Kidney glomerular epithelial cell (primary cell): ENCODE measurements at places on chromosomes 7 and 10.

GRCh38 chr10:61454541-61454940, 1.4 kb upstream of the TMEM26 start:
- DNase-seq, result no peak

DNA sequence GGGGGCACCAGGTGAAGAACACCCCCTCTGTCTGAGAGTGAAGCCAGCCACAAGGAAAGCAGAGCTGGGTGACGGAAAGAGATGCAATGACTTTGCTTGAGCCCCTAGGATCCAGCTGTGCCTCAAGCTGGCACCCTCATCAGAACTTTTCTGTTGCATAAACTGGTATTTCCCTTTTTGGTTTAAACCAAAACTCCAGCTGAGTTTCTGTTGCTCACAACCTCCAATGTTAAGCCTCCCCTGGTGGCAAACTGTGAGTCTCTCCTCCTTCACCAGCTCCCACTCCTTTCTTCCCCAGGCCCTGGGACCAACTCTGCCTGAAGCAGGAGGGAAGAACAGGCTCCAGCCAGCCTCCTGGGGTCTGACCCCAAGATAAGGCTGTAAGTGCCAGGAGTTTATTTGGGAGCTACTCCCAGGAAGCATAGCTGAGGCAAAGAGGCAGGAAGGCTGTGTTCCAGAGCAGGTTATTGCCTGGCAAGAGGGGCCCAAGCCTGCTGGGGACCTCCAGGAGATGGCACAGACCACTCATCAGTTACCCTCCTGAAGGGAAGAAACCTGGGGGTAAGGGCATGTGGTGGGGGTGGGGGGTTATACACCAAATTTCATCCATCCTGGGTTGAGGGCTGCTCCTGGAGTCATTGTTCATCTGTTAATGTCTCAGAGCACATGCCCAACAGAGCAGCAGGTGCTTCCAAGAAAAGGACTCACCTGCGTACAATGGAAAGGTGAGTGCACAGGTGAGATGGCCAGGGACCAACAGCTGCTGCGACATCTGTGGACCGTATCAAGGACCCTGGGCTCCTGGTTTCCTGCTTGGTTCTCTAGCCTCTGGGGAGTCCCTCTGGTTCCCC, 73.3 kb upstream of the NANOS1 start:
- no peak for DNase-seq

DNA sequence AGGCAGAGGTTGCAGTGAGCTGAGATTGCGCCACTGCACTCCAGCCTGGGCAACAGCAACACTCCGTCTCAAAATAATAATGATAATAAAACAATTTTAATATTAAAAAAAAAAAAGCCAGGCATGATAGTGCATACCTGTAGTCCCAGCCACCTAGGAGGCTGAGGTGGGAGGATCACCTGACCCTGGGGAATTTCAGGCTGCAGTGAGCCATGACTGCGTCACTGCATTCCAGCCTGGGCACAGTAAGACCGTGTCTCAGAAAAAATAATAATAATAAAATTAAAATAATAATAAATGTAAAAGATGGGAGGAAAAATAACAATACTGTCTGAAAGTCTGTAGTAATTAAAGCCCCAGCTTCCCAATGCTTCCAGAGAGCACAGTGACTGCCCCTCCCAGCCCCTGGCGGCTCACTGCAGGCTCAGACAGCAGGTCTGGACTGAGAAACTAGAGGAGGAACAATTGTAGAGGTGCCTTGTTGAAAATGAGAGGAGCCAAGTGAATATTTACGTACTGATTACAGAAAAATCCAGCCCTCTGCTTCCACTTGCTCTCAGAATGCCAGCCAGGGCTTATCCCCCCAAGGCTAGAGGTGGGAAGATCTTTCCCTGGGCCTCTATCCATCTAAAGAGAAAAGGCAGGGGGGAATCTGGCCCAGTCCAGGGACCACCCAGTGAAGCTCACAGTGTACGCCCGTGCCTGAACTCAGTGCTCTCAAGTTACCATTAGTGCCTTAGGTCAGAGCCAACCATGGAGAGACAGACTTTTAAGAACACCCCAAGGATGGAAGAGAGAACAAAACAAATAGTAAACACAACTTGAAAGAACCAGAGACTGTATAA, 112.8 kb downstream of the PARD3 start:
- DNase-seq, result peak; percentile 62

DNA sequence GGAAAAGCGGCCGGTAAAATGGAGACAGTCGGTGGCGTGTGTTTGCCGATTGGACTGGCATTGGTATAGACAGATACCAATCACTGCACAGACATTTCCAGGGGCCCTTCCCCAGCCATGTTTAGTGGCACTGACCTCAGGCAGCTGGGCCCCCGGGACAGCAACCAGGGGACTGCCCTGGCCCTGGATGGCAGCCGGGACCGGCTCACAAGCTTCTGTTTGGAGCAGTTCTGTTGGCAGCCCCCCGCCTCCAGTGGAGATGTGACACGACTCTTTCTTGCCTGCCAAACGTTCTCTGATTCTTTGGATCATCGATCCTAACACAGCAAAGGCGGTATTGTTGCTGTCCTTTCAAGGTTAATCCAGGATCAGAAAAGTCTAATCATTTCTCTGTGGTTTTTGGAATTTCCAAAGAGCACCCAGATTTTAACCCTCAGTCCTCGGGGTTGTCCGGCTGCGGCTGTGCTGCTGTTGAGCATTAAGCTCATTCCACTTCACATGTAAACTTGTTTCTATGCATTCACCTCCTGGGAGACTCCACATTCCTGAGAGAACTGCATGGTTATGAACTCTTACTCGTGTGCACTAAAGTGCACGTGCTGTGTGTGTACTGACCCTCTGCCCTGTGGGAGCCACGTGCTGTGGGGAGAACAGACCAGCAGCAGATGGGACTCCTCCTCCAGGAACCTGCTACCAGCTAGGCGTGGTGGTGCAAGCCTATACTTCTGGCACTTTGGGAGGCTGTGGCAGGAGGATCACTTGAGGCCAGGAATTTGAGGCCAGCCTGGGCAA, 46.0 kb downstream of the FOXK1 start:
- no peak for DNase-seq

DNA sequence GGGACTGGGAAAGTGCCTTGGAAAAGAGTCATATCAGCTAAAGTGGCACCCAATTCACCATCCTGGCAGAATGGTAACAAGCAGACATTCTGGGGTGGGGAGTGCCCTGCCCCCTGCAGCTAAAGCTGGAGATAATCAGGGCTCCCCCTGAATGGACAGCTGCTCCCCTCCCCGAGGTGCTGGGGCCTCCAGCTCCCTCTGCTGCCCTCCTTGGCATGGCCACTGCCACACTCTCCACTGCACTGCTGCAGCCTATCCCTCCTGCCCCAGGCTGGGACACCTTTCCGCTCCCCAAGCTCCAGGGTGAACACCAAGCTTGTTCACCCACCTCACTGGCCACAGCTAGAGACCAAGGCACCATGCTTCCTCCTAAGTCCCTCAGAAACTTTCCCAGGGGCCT, 9.8 kb upstream of the PARD3 start:
- no peak for DNase-seq

DNA sequence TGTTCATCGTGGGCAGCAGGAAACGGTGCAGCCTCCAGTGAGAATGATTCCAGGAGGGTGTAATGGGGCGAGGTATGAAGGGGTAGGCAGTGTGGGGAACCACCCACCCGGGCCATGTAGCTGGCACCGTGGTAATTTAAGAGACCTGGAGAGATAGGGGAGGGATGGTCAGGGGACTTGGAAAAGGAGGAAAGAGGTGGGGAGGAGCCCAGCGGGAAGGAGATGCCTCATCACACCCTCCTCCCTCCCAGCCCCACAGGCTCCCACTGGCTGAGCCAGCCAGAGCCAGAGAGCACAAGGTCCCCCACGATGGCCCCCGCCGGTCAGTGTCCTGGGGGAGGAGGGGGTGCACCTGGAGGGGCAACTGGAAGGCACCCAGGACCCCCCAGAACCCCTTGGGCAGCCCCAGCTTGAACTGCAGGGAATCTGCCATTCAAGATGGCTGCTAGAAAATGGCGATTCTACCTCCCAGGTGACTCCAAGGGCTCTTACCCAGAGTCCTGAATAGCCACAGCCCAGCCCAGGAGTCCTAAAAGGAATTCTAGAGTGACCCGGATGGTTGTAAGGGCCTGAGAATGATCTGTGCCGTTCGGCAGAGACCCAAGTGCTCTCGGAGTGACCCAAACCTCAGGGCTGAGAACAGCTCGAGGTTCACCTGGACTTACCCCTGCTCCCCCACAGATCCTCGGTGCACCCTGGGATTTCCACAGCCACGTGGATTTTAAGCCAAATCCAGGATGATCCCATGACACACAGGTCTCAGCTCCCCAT, 28.8 kb downstream of the CALML3 start:
- no peak for DNase-seq

- DNase-seq, result no peak
Measured at GRCh38 chr10:33660329-33660728, 325.9 kb upstream of the NRP1 start.

DNA sequence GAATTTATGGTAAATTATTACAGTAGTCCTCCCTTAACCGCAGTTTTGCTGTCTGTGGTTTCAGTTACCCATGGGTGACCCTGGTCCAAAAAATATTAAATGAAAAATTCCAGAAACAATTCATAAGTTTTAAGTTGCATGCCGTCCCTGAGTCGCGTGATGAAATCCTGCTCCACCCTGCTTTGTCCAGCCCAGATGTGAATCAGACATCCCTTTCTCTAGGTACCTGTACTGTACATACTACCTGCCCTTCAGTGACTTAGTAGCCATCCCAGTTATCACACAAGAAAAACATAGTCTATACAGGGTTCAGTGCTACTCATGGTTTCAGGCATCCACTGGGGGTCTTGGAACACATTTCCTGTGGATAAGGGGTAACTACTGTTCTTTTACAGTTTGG, 20.5 kb upstream of the RHEB start:
- DNase-seq, result no peak

GRCh38 chr7:148587076-148587475, 3.5 kb upstream of the C7orf33 start:
- DNase-seq, result no peak

GRCh38 chr10:61900829-61901792, at the start of gene ARID5B:
Gene ARID5B (plus strand): TSS chr10:61901699. CDS start chr10:61901710, 11 bp downstream.
- peak; percentile 70 for DNase-seq

DNA sequence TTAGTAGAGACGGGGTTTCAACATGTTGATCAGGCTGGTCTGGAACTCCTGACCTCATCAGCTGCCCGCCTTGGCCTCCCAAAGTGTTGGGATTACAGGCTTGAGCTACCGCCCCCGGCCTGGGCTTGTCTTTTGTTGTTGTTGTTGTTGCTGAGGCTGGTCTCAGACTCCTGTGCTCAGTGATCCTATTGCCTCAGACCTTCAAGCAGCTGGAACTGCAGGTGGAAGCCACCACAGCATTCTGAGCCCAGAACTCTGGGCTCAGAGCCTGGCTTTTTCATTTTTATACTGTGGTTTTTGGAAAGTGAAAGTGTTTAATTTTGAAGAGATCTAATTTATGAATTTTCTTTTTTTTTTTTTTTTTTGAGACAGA, 16.2 kb upstream of the DNAJB6 start:
- no peak for DNase-seq

DNA sequence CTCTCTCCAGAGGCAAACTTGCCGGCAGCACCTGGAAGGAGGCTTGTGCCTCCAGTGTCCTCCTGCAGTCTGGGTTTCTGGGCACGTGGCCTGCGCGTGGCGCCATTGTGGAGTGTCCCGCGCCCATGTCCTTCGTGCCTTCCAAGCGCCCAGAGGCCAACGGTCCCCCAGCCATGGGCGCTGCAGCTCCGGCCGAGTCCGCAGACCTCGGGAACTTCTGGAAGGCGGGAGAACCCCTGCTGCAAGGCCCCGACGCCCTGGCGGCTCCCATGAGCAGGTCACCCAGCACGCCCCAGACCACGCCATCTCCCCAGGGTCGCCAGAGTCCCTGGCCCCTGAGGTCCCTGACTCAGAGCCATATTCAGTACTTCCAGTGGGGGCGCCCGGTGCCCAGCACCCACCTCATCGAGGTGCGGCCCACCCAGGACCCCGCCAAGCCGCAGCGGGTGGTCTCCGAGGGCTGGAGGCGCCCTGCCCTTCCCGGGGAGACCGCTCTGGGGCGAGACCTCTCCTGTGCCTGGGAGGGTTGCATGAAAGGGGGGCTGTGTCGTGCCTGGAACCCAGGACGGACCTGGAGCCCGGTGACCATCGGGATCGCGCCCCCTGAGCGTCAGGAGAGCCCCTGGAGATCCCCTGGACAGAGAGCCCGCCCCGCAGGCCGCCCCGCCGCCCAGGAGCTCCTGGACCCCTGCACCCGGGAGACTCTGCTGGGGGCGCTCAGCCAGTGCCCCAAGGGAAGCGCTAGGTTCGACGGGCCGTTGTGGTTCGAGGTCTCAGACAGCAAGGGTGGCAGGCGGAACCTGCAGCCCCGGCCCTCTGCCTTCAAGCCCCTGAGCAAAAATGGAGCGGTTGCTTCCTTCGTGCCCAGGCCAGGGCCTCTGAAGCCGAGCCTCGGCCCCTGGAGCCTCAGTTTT, at the start of gene POM121L12:
POM121L12 (plus strand) TSS at position 135 of the 914 bp plus-strand sequence; CDS start at position 174, 39 bp downstream.
- no peak for DNase-seq

DNA sequence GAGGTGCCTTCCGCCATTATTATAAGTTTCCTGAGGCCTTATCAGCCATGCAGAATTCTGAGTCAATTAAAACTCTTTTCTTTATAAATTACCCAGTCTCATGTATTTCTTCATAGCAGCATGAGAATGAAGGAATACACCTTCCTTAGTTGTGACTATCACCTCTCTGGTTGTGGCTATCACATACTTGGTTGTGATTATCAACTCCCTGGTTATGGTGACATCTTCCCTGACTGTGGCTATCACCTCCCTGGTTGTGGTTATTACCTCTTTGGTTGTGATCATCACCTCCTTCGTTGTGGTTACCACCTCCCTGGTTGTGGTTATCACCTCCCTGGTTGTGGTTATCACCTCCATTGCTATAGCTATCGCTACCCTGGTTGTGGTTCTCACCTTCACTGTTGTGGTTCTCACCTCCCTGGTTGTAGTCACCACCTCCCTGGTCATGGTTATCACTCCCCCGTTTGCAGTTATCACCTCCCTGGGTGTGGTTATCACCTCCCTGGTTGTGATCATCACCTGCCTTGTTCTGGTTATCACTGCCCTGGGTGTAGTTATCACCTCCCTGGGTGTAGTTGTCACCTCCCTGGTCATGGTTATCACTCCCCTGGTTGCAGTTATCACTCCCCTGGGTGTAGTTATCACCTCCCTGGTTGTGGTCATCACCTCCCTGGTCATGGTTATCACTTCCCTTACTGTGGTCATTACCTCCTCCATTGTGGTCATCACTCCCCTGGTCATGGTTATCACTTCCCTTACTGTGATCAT, 105.9 kb downstream of the GPR26 start:
- DNase-seq, result no peak

GRCh38 chr7:27095897-27096767, at the start of gene HOXA1:
Gene HOXA1 (minus strand): TSS chr7:27096000. CDS start chr7:27095912, 88 bp downstream.
- DNase-seq, result peak; percentile 87

- DNase-seq, result no peak
Measured at GRCh38 chr10:71131096-71131495, 81.3 kb upstream of the UNC5B start.

GRCh38 chr10:36182179-36182566, 540.1 kb upstream of the FZD8 start:
- DNase-seq, result no peak

- no peak for DNase-seq
Measured at GRCh38 chr7:34191771-34192479, 286.6 kb downstream of the BMPER start.

DNA sequence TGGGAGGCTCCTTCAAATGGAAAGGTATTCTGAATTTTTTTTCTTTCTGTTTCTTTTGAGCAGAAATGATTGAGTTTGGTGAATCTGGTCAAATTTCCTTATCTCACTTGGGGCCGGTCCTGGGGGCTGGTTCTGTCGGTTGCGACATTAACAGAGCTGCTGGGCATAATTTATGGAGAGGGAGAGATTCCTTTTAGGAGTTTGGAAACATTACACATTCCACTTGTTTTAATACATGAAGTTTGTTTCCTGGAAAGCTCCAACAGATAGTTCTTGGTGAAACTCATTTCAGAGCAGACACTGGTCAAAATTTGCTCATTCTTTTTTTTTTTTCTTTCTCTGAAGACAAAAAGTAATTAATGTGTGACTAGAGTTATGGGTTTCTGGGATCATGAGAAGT, 129.9 kb downstream of the ABCA13 start:
- DNase-seq, result no peak
